Stimulated activated CD8-positive, alpha-beta memory T cell treated with anti-CD3 and anti-CD28 coated beads, Interleukin-15, amount 100 ng/mL, for 48 hours (primary cell): ENCODE measurements at places on chromosomes 7 and 10.

DNA sequence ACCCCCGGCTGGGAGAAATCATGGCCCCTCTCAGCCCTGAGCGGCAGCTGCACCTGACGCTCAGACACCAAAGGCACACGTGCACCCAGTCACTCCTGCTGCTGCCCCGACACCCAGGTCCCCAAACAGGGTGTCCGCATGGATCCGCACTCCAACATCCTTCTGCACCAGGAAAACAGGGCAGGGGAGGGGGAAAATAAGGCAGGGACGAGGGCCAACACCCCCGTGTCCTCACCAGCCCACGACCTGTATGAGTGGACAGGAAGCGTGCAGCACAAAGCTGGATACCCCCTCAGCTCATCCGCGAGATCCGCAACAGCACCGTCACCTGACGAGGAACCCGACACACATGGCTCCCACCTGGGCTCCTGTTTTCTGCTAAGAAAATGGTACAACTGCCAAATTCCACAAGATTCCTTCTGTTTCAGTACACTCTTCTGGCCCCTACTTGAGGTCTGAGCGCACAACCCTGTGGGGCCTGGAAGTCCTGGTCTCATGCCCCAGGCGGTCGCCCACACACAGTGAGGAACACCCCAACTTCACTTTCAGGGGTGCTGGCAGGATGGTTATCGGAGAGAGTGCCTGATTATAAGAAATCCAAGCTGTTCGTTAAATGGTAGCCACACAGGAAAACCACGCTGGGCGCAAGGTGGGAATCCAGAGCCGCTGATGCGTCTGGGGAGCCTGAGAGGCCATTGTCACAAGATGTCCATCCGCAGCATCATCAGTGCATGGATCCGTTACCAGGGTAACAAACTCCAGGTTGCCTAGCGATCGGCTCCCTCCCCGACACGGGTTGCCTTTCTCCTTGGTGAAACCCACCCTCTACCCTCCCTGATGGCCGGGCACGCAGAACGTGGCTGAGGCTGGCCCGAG lies 63.6 kb downstream of the ZRANB1 start:
- no peak for DNase-seq

DNA sequence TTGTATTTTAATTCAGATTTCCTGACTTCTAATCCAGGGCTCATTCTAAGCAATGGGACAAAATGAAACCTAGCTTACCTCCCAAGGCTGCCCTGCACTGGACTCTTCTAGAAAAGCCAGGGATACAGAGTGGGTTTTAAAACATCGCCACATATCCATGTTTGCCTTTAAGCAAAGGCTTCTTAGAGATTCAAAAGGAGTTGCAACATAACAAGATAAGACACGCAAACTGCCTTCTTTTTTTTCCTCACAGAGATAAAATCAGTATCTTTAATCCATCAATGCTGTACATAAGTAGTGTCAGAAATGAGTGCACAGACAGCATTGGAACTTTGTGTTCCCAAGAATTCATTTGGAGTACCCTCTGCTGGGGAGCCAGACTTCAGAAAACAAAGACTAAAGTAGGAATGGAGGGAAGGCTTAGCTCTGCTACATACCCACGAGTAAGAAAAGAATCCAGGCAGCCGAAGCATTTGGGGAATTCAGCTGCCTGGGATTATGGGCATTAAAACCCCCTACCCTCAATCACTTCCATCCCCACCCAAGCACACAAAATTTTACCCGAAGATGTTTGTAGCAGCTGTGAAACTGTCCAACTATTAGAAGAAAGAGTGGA lies 427.8 kb downstream of the ARL4A start:
- DNase-seq = no peak

DNA sequence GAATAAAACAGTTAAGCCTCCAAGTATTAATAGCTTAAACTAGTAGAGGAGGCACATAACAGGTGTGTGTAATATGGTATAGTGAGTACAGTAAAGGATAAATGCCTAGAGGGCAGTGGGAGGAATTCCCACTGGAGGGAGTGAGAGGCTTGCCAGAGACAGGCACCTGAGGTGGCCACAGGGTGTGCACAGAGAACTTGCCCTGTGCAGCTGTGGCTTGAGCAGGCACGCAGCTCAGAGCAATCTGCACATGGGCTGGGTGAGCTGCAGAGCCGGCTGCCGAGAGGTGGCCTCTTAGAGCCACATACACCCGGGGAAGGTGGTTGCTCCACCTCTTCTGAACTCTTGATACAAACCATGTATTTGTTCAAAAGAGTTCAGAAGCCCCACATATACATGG lies 237.1 kb downstream of the COBL start:
- no peak for DNase-seq

DNA sequence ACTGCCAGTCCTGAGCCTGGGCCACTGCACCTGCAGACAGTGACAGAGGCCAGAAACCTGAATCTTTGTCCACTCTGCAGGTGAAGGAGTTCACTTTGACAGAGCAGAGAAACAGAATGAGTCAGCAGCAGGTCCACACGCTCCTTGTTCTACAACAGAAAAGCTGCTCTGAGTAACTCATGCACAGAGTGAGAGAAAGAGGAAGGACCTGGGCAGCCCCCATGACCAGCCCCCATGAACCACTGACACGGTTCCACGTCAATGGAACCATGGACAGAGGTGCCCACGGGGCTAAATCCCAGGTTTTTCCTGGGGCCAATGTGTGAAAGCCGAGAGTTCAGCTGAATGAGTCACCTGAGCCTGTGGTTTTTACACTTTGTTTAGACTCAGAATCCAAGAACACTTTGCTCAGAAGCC lies 40.8 kb upstream of the CTBP2 start:
- no peak for DNase-seq

- DNase-seq = no peak
Observed at GRCh38 chr7:12107841-12108254, 103.2 kb upstream of the TMEM106B start.

GRCh38 chr10:30553018-30553625 lies 76.4 kb downstream of the LYZL2 start:
- no peak for DNase-seq

DNA sequence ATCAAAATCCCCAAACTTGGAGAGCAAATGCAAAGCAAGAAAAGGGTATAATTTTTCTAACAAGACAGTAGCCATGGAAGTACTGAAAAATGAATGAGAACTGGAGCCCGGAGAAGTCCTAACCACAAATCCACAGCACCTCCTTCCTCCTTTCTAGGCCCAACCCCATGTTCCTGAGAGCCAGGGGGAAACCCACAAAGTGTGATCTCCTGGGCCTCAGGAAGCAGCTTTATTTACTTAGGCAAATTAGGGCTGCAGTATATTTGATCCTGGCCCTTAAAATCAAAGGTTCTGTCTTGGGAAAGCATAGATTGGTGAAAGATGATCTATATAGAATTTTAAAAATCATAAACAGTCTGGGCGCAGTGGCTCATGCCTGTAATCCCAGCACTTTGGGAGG lies 103.0 kb downstream of the DOCK4 start:
- DNase-seq = no peak

GRCh38 chr10:18195060-18195799 lies 55.0 kb downstream of the CACNB2 start:
- DNase-seq = no peak

- DNase-seq = no peak
Observed at GRCh38 chr7:131745390-131746248, 189.2 kb upstream of the PODXL start.

- no peak for DNase-seq
Observed at GRCh38 chr10:7626283-7626682, 40.5 kb downstream of the ITIH5 start.

- no peak for DNase-seq
Observed at GRCh38 chr7:111223802-111224253, 132.9 kb downstream of the LRRN3 start.

- DNase-seq = no peak
Observed at GRCh38 chr7:108157606-108158335, 27.6 kb upstream of the LAMB4 start.

DNA sequence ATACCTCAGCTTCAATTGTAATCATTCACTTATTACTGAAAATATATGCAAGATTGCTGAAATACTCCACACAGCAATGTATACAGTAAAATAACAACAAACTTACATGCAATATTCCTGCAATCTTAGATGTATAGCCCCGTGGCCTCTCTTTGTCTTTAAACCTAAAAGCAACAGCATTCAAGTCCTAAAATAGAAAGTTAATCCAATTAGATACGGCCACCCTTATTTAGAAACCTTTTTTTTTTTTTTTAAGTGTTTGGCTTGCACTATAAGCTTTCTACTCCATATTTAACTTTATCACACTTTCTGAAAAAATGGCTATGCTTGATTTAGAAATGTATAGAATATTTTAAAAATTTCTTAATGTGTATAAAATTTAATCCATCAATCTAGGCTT lies 67.6 kb downstream of the IDE start:
- DNase-seq = no peak

DNA sequence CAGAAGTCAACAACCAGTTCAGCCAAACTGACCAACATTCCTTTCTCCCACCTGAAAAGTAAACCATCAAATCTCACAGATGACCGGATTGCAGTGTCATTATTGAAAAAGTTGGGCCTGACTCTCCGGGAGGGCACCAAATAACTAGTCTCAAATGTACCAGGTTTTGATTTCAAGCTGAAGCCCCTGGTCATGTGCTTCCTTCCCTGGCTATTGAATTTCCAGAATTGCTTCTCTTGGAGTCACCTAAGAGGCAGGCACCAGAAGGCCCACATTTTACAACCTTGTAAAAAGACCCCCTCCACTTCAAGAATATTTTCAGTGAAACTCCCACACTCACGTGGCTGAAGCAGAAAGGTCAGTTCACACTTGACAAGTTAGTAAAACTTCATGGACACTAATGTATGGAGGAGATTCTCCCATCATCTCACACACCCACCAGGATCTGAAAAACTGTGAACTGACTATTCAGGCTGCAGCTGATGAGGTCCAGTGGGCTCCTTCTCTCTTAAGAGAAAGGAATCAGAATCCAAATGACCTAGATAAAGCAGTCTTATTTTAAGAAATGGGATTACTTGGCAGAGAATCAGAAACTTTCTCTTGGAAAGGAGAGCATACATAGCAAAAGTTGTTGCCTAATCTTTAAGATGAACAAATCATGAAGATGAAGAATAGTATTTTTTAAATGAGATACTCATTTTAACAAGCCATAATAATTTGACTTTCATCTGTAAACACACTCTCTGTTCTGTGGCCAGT lies 53.6 kb downstream of the DLD start:
- no peak for DNase-seq

DNA sequence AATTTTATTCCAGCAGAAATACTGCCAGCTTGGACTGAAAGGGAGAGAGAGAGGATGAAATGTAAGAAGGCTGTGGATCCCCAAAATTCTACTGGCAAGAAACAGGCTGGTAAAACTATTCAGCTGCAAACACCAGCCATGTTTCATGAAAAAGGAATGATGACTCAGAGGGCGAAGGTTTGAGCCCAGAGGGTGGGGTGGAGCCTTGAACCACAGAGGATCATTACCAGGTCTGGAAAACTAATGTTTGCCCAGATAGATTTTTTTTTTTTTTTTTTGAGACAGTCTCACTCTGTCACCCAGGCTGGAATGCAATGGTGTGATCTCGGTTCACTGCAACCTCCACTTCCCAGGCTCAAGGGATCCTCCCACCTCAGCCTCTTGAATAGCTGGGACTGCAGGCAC lies 41.7 kb upstream of the NRF1 start:
- no peak for DNase-seq

- DNase-seq = no peak
Observed at GRCh38 chr7:94061326-94061725, 57.2 kb upstream of the BET1 start.

DNA sequence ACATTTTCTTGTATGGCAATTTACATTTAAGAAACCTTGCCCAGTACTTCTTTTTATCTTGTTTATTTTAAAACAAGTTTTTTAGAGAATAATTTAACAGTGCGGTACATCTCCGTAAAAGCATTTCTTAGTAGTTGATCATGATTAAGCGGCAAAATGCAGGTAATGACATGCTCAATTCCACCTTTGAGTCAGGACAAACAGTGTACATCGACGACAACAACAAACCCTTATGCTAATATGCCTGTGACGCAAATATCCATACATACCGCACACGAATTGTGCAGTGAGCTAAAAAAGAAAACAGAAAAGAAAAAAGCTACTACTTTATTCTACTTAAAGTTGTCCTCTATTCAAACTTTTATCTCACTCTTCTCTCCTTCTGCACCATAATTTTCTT lies 1.9 kb downstream of the MAGI2 start:
- DNase-seq = no peak

DNA sequence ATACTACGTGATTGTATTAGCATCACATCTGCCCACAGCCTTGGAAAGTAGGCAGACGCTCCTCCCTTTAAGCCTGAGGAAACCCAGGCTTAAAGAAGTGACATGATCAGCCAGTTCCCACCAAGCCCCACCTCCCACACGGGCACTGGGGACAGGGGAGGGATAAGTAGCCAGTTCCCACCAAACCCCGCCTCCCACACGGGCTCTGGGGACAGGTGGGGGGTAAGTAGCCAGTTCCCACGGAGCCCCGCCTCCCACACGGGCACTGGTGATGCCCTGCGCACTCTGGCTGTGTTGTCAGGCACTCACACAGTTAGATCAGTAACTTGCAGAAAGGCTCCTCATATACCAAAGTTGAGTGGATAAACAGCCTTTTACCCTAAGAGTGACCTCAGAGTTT lies 606.8 kb downstream of the PTPRN2 start:
- no peak for DNase-seq

DNA sequence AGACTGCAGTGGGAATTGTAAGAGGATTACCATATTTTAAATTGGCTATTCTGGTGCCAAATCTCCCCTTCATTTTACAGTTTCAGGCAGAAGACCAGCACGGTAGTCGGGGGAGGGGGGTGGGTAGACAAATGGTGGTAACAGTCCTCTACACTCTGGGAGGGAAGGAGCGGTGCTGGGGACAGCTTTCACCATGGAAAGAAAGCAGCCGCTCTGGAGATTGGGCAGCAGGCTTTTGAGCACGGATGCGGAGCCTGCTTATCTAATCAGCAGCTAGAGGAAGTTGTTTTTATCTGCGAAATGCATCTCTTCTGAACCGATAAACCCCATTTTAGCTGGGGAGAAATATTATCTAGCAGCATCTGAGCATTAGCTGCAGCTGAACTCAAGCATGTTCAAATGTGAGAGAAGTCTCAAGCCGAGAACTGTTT lies 28.7 kb downstream of the IKZF1 start:
- DNase-seq = no peak

- DNase-seq = no peak
Observed at GRCh38 chr7:70635633-70636032, 496.3 kb upstream of the GALNT17 start.

GRCh38 chr7:30787486-30787885 lies 16.3 kb downstream of the MINDY4 start:
- no peak for DNase-seq

DNA sequence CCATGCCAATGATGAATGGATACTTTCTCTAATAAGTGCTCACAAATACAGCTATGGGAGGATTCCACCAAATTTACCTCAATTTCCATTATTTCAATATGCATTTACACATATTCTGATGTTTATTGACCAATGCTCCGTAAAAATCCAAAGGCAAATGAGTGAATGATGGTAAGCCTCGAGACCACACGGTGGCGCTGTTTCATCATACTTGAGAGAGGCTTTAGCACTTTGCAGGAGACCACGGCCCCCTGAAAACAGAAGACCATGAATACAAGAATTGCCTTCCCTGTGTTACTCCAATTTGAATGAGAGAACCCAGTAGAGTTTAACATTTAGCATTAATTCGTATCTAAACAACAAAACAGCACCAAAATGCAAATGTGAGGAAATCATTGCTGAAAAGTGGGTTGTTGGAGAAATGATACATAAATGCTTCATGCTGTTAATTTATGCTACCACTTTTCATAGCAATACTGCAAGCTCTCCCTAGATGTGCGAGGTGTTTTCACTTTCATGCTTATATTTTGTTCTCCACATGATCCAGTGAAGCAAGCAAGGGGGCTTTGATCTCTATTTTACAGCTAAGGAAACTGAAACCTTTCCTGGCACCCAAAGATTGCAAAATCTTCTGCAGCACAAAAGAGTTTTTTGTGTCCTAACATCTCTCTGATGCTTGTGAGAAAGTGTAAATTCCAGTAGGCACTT lies 35.4 kb downstream of the TRIL start:
- peak; percentile 21 for DNase-seq
